Osteoblast (primary cell): ENCODE measurements at places on chromosomes 2 and 18.
A peak's percentile ranks its signal among the peaks of the same experiment; 100 is the strongest.

DNA sequence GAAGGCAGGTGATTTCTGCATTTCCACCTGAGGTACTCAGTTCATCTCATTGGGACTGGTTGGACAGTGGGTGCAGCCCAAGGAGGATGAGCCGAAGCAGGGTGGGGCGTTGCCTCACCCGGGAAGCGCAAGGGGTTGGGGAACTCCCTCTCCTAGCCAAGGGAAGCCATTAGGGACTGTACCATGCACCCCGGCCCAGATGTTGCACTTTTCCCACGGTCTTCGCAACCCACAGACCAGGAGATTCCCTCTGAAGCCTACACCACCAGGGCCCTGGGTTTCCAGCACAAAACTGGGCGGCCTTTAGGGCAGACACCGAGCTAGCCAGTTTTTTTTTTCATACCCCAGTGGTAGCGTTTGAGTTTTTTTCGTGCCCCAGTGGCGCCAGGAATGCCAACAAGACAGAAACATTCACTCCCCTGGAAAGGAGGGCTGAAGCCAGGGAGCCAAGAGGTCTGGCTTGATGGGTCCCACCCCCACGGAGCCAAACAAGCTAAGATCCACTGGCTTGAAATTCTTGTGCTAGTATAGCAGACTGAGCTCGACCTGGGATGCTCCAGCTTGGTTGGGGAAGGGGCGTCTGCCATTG is 75.9 kb upstream of the RANBP2 start:
- DNase-seq, result no peak

GRCh38 chr18:49537232-49537896 is 24.5 kb upstream of the LIPG start:
- DNase-seq, result no peak

- DNase-seq, result peak; percentile 95
Observed at GRCh38 chr2:238527565-238527964, 100.8 kb downstream of the ASB1 start.

DNA sequence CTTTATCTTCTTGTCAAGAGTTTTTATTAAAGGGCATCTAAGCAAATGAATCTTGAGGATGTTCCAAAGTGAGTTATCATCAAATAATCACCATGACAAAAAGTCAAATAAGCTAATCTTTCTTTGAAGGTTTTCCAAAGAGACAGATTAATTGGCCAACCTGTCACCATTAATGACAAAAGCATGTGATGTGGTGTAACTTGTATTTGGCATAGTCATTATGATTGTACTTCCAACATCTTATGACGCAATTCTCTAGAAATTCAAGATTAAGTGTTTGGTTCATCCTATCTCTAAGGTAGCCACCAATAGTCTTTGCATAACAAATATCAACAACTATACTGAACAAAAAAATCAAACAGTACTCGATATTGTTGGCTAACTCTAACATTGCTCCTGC is 28.6 kb downstream of the RBMS1 start:
- no peak for DNase-seq

DNA sequence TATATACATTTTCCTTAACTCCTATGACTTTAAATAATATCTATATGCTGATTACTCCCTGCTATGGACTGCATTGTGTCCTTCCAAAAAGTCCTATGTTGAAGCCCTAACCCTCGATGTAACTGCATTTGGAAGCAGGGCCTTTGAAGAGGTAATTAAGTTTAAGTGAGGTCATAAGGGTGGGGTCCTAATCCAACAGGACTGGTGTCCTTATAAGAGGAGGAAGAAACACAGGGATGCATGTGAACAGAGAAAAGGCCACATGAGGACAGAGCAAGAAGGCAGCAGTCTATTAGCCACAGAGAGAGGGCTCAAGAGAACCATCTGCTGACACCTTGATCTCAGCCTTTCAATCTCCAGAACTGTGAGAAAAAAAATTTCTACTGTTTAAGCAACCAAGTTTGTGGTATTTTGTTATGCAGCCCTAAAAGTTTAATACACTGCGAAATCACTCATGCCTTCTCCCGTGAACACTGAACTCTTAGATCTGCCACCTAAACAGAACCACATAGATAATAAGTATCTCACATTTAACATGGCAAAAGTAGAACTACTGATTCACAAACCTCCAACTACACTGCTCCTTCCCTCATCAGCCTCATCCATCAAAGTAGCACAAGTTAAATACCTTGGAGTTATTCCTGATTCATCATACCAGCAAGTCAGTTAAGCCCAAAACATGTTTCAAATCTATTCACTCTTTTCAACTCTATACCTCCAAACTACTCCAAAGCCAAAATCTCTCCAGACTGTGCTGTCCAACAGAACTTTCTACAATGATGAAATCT is 65.4 kb downstream of the HIBCH start:
- no peak for DNase-seq
